Right lobe of liver (tissue), 6 donors: ENCODE measurements at places on chromosomes 7 and 10.

DNA sequence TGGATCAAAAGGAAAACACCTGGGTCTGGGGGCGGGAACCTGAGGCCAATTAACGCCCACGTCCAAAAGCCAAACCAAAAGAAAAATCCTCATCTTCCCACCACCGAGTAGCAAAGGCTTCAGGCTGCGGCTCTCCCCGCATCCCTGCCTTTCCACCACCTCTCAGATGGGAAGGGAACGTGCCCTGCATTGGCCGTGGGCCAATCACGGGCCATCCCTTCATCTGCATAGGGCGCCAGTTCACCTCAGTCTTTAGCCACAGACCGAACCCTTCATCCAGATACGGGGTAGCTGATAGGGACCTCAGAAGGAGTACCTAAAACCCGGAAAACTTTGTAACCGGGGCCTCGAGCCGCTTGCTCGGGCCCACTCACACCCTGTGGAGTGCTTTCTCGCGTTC lies 626 bp downstream of the PRPF18 start:
- peak; percentile 55 for DNase-seq
- no peak overlapping the region for H3K27ac ChIP-seq
- H3K27me3 ChIP-seq, result no peaks in the 10 kb centered on the region
- H3K36me3 ChIP-seq, result no peaks in the 10 kb centered on the region
- no peaks in the 10 kb centered on the region for H3K4me1 ChIP-seq
- peak overlapping the region; percentile 92 for H3K4me3 ChIP-seq

- H3K4me3 ChIP-seq, result no peak overlapping the region
- no peaks in the 10 kb centered on the region for H3K36me3 ChIP-seq
- H3K27ac ChIP-seq, result no peak overlapping the region
- DNase-seq, result no peak
- no peaks in the 10 kb centered on the region for H3K4me1 ChIP-seq
Observed at GRCh38 chr7:141272417-141272816, 198.6 kb downstream of the TMEM178B start.

DNA sequence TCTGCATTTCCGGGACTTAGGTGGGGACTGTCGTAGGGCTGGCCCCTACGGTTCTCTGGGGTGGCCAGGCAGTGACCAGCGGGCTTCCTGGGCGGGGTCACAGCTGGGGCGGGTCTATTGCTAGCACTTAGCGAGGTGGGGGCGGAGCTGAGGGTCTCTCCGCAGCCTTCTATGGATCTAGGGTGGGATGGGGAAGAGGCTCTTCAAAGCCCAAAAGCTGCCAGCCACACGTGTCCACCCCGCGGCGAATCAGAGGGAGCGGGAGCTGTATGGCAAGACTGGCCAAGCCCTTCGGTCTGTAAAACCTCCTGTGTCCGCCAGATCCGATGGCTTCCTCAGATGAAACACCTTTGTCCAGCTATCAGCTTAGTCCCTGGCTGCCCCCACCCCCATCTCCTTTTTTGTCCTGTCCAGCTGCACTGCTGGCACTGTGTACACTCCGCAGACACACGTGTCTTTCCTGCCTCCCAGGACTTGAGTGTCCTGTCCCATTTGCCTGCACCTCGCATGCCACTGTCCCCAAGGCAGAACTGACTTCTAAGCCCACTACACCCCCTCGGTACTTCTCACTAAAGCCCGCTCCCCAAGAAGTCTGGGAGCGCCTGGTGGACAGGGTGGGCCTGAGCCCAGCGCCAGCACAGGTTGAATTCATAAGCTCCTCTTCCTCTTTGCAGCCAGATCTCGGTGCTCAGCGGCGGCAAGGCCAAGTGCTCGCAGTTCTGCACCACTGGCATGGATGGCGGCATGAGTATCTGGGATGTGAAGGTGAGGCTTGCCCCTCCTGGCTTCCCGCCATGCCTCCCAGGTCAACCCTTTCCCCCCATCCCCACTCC lies 14.8 kb downstream of the PDAP1 start:
- DNase-seq, result no peak
- peaks cover 19% of the 10 kb centered on the region for H3K4me1 ChIP-seq
- H3K27me3 ChIP-seq, result no peaks in the 10 kb centered on the region
- peaks cover 16% of the 10 kb centered on the region for H3K36me3 ChIP-seq

GRCh38 chr7:31123321-31123720 lies 71.2 kb downstream of the ADCYAP1R1 start:
- no peak overlapping the region for H3K4me3 ChIP-seq
- H3K27ac ChIP-seq, result no peak overlapping the region
- H3K4me1 ChIP-seq, result no peaks in the 10 kb centered on the region

DNA sequence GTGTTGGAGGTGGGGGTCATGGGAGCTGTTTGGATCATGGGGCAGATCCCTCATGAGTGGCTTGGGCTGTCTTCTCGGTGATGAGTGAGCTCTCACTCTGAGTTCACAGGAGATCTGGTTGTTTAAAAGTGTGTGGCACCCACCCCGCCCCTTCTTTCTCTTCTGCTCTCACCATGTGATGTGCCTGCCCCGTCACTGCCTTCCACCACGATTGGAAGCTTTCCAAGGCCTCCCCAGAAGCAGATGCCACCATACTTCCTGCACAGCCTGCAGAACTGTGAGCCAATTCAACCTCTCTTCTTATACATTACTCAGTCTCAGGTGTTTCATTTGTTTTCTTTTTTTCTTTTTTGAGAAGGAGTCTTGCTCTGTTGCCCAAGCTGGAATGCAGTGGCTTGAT lies 170.0 kb downstream of the PTPN20 start:
- H3K4me3 ChIP-seq, result no peak overlapping the region
- H3K27ac ChIP-seq, result no peak overlapping the region
- DNase-seq, result no peak
- H3K4me1 ChIP-seq, result no peaks in the 10 kb centered on the region

- no peaks in the 10 kb centered on the region for H3K36me3 ChIP-seq
- DNase-seq, result no peak
- no peak overlapping the region for H3K27ac ChIP-seq
- peak overlapping the region; percentile 48 for H3K4me3 ChIP-seq
- no peaks in the 10 kb centered on the region for H3K27me3 ChIP-seq
Observed at GRCh38 chr7:129502708-129503685, 666 bp downstream of the SMKR1 start.

- H3K27ac ChIP-seq, result no peak overlapping the region
- no peaks in the 10 kb centered on the region for H3K4me1 ChIP-seq
- H3K27me3 ChIP-seq, result no peaks in the 10 kb centered on the region
- H3K4me3 ChIP-seq, result no peak overlapping the region
- no peaks in the 10 kb centered on the region for H3K36me3 ChIP-seq
- no peak for DNase-seq
Observed at GRCh38 chr7:107528461-107528860, 35.3 kb downstream of the COG5 start.

- no peaks in the 10 kb centered on the region for H3K36me3 ChIP-seq
- DNase-seq, result no peak
- no peaks in the 10 kb centered on the region for H3K27me3 ChIP-seq
- no peak overlapping the region for H3K4me3 ChIP-seq
Observed at GRCh38 chr7:42868480-42868879, 43.4 kb downstream of the C7orf25 start.
